ENCODE measurements at places on chromosomes 12 and 14.

DNA sequence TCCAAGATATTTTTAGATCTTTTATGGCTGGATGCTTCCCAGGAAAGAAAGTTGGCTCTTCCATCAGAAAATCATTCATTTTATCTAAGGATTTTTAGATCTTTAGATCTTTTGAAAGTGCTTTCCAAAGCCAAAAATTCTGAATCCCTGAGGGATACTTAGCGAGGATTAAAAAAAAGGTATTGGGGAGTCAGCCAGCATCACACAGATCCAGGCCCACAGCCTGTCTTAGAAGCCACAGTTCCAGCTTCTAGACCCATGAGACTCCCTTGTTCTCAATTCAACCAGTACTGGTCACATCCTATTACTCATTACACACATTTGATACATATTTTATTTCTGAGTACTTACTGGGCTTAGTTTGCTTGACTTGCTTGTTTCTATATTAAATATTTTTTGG, 49.9 kb downstream of the TSPAN8 start:
- no peak for DNase-seq

- no peak for DNase-seq
These were observed 15.3 kb upstream of the CERS5 start for GRCh38 chr12:50182461-50182860.

- no peak for DNase-seq
These were observed 187.4 kb downstream of the EFCAB11 start for GRCh38 chr14:89767131-89767530.

GRCh38 chr12:54082397-54082892, 28.8 kb downstream of the HOXC4 start:
- DNase-seq = peak; percentile 63

Measured in CD4-positive, alpha-beta T cell treated with Interleukin-6 for 4 hours (primary cell).